ENCODE measurements at places on chromosomes 7 and 10. TPM values are rescaled to one million over a fixed set of nuclear protein-coding genes. Genes with fewer than 3 reads are reported as not detected.

The ACBD5 gene
- total RNA-seq: 12.1 TPM

The MACC1 gene
- 0.19 TPM for total RNA-seq

The ATAD1 gene
- 32.1 TPM for total RNA-seq

The MYOF gene
- 369 TPM for total RNA-seq

DNA sequence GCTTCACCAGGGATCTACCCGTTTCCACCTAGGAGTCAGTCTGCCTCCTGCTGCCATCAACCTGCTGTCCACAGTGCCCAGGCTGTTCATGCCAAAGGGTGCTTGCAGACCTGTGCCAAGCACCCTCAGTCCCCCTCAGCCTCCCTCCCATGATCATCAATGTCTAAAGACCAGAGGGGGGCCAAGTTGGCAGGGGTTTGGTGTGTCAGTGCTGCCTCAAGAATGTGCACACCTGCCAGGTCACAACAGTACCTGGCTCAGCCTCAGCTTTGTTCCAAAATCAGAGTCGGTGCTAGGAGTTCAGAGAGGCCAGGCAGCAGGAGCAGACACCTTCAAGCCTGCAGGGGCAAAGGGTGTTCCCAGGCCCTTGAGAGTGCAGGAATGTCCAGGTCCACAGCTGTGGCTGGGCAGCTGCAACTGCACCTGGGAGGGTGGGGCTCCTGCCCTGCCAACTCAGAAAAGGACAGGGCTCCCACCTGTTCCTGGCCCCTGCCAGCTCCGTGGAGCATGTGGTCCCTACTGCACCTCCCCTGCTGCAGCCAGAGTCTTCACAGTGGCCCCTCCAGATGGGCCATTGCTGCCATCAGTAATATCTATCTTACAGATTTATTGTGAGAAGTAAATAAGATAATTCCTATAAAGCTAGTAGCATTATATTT is 219.5 kb downstream of the POLR1F start:
- DNase-seq: no peak

DNA sequence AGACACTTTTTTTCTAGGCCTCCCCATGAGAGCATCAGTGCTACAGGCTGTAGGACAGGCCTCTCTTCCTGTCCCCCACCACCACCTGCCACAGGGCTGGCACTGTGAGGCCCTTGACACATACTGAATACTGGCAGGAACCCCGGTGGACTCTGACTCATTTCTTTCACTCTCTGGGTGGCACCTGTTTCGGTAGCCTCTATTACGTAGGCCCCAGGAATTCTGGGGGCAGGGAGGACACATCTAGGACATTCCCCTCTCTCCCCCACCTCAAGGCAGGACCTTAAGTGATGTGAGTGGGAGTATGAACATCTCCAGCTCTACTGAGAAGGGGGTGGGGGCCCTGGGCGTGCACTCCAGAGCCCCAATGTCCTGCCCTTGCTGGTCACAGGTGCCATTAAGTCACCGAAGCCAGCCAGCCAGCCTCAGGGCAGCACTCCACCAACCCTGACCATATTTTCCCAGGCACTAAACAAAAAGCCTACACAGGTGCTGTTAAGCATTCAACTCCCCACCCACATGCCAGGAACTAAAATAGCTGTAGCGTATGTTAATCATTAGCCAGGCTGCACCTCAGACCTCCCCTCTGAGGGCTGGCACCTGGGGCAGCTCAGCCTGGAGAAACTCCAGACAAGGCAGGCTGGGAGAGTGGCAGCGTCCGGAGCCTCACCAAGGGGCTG is 8.9 kb downstream of the ANXA11 start:
- no peak for DNase-seq

- DNase-seq: no peak
These were observed 46.1 kb upstream of the DNAJC1 start for GRCh38 chr10:22049635-22050034.

DNA sequence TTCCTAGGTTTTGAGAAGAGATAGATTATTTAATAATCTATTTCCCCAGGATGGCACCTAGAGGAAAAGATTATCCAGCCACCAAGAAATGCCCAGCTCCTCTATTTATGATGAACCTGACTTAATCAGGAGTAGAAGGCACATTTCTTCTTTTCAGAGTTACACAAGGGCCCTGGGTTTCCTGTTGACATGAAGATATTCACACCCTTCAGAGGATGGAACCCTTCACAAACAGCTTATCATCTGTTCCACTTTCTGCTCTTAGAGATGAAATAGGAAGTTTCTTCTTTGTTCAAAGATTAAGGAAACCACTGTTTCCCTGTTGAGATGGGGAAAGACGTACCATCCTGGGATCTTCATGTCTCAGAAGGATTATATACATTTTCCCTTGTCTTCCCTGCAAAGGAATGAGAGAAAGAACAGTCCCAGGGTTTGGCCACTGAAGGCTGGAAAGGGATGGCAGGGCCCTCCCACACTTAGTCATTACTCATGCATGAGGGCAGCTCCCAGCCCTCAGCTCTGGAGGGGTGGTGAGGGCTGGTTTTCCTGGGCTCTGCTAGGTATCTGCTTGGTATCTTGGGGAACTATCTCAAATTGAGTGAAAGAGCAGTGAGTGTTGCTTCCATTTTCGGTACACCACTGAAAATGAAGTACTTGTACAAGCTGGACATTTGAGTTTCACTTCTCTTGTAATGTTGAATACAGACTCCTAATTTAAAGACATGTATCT is 64.0 kb downstream of the MTPAP start:
- no peak for DNase-seq

DNA sequence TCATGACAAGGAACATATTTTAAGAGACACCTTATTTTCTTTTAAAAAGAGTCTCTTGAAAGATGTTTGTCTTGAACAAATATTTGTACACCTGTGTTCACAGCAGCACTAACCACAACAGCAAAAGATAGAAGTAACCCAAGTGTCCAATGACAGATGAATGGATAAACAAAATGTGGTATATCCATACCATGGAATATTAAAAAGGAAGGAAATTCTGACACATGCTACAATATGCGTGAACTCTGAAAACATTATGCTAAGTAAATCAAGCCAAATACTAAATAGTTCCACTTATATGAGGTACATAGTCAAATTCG is 17.8 kb downstream of the SGMS1 start:
- no peak for DNase-seq

GRCh38 chr7:150631084-150631826 is 930 bp downstream of the GIMAP6 start:
- DNase-seq: no peak

DNA sequence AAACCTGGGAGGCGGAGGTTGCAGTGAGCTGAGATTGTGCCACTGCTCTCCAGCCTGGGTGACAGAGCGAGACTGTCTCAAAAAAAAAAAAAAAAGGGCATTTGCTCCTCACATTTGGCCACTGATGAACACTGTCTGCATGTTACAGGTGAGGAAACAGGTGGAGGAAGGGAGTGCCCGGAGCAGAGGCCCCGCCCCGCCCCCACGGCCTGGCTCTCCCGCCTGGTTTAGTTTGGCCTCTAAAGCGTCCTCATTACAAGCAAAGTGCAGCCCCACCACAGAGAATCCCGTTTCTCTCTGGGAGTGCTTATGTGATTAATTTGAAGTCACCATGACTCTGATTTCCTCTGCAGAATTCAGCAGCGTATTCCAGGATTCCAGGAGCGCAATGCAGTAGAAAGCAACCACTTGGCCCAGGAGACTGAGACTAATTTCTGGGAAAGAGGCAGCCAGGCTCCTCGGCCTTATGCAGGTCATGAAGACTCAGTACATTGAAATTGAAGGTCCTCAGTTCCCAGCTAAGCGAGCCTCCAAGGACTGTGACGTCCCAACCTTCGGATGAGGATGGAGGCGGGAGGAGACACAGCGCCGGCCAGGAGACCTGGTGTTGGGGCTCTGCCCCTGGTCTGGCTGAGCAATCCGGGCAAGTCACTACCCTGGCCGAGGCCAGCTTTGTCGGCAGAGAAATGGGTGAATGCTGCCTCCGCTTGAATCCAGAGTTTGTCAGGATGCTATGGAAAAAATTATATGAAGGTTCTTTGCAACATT is 44.7 kb downstream of the RBM17 start:
- no peak for DNase-seq
